ENCODE measurements at places on chromosomes 5 and 9.

- DNase-seq, result no peak
Observed at GRCh38 chr9:89496645-89497256, 1.2 kb downstream of the SEMA4D start.

- DNase-seq, result no peak
Observed at GRCh38 chr5:80711938-80712337, 57.2 kb upstream of the DHFR start.

GRCh38 chr5:36111238-36111637, 40.4 kb downstream of the LMBRD2 start:
- no peak for DNase-seq

DNA sequence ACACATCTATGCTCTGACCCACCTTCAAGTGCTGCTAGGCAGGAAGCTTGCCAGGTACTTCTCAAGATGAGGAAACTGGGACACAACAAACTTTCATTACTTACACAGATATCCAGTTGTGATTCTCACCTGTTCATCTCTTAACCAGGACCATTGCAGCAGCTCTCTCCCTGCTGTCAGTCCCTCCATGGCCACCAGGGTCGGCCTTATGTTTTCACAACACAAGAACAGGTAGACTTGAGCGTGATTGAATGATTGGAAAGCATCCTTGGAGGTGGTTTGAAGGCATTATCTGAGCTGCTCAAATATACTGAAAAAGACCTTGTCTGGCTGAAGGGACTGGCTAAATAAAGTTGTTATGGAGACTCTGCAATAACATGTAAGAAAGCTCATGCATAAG, 94.4 kb downstream of the MTREX start:
- no peak for DNase-seq

GRCh38 chr5:179006564-179006963, 11.4 kb upstream of the GRM6 start:
- no peak for DNase-seq

DNA sequence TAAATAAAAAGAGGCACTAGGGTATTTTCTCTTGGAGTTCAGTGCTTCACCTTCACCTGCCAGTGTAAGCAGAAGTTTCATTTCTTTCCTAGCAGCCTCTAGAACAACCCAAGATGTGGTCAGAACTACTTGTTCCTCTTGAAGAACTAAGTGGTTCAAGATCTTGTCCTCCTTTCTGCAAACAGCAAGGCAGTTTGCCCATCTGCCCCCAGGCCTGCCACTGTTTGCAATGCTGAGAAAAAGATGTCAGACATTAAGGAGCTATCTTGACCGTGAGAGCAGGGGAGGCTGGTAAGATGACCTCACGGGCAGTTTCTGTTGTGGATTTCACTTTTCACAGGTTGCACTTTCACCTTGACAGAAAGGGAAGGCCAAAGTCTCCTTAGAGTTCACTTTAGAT, 52.0 kb upstream of the KLF4 start:
- DNase-seq, result no peak

GRCh38 chr9:81088341-81088740, 601.0 kb downstream of the TLE1 start:
- no peak for DNase-seq

DNA sequence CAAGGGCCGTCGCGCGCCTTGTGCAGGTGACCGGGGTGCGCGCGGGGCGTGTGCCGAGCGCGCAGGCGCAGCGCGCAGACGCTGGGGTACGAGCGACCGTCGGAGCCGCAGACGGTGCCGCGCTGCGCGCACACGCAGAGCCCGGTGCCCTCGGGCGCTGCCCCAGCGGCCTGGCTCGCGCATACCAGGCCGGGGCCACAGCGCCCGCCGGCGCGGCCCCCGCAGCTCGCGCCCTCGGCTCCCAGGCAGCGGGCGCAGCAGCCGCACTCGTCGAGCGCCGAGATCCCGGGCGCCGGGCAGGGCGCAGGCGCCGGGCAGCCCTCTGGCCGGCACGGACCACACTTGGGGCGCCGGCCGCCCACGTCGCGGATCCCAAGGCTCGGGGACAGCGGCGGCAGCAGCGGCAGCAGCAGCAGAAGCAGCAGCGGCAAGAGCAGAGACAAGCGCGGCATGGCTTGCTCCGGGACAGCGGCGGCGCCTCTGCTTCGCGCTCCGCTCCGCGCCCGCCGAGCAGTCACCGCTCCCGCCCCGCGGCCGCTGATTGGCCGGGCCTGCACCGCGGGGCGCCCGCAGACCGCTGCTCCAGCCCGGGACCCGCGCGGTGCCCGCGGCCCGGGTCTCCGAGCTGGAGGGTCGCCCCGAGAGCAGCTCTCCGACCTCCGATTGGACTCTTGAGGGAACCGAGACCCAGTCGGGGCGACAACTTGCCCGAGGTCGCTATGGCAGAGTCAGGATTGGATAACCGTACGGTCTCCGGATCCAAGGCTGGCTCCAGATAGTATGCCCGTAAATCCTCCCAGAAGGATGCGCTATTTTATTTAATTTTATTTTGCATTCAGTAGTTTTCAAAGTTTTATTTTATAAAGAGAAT, at the start of gene IGFBPL1:
IGFBPL1 (minus strand) TSS at position 482 of the 871 bp plus-strand sequence; CDS start at position 452, 30 bp downstream.
- DNase-seq, result no peak

- DNase-seq, result no peak
Observed at GRCh38 chr9:120755810-120756434, 37.3 kb downstream of the FBXW2 start.

- DNase-seq, result peak; percentile 88
Observed at GRCh38 chr9:14251154-14252071, 62.5 kb downstream of the NFIB start.

DNA sequence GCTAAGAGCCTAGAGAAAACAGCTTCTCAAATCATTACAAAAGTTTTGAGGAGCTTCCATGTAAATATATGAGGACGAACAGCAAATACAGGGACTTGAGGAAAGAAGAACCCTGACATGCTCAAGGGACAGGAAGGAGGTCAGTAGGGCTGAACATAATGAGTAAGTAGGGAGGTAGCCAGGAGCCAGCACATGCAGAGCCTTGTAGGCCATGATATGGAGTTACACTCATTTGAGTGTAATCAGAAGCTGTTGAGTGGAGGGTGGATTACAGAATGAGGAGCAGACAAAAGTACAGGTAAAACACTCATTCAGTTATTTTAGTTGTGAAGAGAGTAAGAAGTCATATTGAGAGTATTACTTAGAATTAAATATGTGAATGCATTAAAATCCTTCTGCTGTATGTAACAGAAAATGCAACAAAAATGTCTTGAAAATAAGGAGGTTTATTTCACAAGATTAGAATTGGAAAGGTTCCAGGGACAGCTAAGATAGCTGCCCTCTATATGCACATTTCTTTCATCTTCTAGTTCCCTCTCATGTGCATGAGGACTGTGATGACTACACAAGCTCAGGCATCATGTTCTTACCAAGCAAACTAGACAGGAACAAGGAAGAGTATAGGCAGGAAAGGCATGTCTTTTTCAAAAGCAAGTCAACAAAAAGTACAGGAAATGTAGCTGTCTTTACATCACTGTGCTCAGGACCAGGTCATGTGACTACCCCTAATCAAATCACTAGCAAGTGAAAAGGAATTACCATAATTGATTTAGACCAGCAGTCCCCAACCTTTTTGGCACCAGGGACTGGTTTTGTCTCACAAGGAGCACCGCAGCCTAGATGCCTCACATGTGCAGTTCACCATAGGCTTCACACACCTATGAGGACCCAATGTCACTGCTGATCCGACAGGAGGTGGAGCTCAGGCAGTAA, 87.2 kb downstream of the TMEM232 start:
- DNase-seq, result no peak

GRCh38 chr5:76445830-76446229, 42.7 kb downstream of the IQGAP2 start:
- no peak for DNase-seq

DNA sequence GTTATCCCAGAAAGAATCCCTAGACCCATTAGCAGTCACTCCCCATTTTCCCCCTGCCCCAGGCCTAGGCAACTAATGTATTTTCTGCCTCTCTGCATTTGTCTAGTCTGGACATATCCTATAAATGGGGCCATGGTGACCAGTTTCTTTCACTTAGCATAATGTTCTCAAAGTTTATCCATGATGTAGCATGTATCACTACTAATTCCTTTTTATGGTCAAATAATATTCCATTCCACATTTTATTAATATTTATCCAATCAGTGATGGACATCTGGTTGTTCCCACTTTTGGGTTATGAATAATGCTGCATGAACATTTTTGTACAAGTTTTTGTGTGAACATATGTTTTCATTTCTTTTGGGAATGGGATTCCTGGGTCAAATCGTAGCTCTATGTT, 1.5 kb downstream of the FCHO2 start:
- no peak for DNase-seq

- DNase-seq, result no peak
Observed at GRCh38 chr5:142664636-142665035, 21.3 kb downstream of the FGF1 start.

GRCh38 chr5:156927545-156927944, 35.5 kb downstream of the TIMD4 start:
- no peak for DNase-seq

DNA sequence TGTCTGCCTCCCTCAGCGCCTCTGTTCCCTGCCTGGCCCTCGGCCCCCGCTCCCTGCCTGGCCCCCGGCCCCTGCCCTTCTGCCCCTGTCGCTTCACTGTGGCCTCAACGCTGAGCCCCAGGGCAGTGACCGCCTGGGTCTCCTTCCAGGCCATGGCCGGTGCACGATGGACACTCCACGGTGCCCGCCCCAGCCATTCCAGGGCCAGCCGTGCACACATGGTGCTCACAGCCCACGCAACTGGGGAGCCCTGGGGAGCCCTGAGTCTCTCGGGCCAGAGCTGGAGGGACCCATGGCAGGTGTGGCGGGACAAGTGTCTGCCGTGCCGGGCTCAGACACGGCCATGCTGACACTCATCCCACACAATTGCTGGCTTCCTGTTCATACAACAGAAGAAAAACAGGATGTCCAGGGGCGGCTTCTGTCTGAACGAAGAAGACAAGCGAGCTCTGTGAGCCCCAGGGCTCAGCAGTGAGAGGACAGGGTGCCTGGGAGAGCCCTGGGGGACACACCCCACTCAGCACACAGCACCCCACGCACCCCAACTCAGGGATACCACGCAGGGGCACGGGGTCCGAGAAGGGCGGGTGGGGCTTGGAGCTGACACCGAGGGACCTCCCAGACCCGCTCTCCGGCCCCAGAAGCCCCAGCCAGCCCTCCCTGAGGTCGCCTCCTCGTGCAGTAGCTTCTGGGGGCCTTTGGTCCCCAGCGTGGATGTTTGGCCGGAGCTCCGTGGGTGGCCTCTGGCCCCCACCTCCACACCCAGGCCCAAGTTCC, 35.7 kb downstream of the EXD3 start:
- no peak for DNase-seq

DNA sequence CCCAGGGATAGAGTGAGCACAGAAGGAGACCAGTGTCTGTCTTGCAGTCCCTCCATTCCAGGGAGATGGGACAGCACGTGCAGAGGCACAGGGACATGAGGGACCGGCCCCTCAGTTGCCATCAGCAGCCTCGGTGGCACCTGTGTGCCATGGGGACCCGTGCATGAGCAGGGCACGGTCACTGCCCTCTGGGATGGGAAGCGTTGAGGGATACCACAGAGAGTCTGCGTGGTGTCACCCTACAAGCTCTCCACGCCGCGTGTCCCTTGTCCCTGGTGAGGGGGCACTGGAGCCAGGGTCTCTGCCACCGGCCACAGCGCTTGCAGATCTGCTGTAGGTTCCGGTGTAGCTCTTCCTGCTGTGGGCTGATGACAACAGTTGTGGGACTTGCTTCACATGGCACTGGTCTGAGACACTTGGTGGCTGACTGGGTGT, 108.1 kb downstream of the CACNA1B start:
- DNase-seq, result peak; percentile 50

DNA sequence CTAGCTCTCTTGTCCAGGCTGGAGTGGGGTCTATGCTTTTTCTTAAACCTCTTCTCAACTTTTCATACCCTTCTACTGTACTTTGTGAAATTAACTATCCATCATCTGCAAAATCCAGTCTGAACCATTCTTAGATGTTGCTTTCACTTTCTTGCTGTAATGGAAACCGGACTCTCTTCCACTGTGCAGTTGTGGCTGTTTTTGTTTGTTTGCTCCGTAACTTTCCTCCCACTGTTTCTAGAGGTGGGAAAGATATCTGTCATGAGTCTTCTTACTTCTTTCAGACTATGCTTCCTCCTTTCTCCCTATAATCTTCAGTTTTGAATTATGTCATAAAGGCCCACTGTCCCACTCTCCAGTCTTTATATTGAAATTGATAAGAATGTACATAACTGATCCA, 6.5 kb downstream of the TNPO1 start:
- no peak for DNase-seq

GRCh38 chr5:6868171-6868570, 154.9 kb downstream of the TENT4A start:
- peak; percentile 79 for DNase-seq

DNA sequence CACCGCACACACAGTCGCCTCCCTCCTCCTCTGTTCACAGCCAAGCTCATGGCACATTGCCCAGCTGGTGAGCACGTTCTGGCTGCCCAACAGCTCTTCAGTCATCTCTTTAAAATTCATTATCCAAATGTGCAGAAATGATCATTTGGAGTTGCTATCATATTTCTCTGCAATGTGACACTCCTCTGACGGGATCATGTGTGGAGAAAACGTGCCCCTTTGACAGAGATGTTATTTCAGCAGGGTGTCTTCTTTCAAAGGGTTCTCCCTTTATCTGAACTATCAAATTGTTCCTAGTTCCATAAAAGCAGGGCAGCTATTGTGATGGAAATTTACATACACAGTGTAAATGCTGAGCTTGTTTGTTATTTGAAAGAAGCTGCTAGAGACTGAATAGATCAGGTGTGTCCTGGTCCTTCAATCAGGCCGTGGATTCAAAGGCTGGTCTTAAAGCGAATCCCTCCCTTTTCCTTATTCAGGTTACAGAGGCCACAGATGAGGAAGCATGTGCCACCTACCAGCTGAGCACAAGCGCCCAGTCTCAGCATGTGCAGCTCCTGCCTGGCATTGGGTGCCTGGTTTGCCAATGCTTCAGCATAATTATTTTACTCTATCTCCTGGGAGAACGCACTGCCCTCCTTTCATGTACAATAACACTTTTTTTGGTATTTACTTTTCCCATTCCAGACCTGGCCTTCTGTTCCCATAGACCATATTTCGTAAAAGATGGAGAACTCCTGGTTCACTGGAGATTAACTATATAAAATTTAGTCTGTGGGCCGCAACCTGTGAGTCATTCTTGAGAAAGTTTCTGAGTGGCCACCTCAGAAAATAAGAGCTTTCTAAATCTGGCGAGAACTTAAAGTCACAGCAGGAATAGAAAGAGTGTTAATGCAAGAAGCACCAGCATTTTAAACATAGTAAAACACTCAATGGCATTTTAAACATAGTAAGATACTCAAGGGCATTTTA, 433.7 kb downstream of the ENC1 start:
- peak; percentile 72 for DNase-seq

DNA sequence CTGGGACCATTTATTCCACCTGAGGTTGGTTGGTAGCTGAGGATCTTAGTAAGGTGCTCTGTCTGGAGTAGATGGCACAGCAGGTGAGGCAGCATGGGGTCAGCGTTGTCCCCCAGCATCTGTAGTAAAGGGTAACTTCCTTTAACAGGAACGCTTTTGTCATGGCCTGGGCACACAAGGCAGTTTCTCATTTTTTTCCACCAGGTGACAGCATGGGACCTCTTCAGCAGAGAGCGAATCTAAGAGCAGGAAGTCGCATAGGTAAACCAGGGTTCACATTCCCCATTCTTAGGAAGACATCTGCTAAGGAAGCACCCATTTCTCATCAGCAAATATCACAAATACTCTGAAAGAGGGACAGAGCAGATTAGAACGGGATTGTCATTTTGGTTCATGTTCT, 56.5 kb downstream of the GPR107 start:
- DNase-seq, result no peak

GRCh38 chr9:131441441-131441840, 47.6 kb downstream of the PRRC2B start:
- peak; percentile 25 for DNase-seq

Data from sigmoid colon (tissue), 7 donors.